ENCODE measurements at places on chromosomes 13 and 19.

DNA sequence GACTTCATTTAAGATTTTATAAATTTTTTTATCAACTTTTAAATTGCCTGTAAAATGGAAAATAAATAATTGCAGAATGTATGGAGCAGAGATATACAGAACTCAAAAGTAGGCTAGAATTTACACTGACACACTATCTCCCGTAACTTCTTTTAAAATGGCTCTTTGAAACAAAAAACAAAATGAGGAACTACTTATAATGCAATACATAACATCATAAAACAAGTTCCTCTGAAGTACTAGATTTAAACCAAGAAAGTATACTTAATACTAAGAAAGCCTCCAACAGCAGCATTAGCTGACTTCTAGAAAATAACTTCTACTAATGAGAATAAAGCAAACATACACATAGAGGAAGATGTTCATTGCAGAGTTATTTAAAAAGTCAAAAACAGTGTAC lies 17.0 kb downstream of the RBM26 start:
- DNase-seq: no peak

- no peak for DNase-seq
Measured at GRCh38 chr19:2680808-2681207, 21.7 kb downstream of the GNG7 start.

DNA sequence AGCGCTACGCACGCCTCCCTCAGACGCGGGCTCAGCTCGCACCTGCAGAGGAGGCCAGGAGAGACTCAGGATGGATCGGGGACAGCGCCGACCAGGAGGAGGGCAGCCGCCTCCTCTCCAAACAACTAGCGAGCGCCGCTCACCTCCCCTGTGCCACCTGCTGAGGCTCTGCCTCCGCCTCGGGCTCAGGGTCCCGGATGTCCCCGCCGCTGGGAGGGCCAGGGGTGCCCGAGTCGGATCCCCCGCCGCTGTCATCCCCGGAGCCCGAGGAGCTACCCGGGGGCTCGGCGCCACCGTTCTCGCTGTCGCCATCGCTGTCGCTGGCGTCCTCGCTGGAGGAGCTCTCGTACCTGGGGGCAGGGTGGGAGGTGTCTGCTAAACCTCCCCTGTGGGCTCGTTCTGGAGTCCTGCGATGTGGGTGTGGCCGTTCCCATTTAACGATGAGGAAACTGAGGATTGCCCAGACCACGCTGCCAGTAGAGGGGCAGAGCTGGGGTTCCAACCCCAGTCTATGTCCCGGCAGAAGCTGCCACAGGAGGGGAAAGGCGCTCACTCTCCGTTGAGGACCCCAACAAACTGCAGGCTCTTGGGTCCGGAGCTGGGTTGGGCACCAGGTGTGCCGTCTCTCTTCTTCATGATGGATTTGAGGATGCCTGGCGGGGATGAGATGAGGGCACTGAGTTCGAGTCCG lies 9.2 kb downstream of the KANK3 start:
- no peak for DNase-seq

DNA sequence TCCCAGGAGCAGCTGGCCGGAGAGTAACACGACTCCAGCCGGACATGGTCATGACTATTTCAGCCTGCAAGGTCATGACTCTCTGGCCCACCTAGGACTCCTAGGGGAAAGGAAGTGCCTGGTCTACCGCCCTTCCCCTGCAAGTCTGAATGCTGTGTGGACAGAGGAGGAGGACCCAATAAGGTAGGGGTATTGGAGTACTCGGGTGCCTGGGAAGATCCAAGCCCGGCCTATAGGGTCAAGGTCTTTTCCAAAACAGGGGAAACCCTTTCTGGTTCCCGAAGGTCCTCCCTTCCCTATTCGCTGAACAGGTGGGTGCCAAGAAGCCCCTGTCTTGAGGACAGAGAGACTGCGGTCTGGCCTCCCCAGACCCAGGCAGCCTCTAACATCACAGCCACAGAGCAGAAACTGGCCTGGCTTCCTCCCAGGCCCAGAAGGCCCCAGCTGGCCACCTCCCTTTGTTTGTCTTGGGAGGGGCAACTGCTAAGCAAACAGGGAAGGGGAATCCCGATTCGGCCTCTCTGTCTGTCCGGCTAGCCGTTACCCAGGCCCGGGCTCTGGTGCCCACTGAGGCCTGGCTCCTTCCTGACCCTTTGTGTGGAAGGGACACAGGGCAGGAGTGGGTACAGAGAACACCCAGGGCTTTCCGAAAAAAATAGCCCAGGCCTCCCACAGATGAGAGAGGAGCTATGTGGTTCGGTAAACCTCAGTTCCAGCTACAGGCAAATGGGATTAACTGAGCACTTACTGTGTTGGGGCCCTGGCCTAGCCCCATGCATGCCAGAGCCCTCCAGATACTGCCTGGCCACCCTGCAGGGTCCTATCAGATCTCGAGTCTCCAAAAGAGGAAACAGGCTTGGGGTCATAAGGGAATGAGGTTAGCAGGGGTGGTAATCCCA lies 5.2 kb upstream of the GRAMD1A start:
- DNase-seq: no peak

DNA sequence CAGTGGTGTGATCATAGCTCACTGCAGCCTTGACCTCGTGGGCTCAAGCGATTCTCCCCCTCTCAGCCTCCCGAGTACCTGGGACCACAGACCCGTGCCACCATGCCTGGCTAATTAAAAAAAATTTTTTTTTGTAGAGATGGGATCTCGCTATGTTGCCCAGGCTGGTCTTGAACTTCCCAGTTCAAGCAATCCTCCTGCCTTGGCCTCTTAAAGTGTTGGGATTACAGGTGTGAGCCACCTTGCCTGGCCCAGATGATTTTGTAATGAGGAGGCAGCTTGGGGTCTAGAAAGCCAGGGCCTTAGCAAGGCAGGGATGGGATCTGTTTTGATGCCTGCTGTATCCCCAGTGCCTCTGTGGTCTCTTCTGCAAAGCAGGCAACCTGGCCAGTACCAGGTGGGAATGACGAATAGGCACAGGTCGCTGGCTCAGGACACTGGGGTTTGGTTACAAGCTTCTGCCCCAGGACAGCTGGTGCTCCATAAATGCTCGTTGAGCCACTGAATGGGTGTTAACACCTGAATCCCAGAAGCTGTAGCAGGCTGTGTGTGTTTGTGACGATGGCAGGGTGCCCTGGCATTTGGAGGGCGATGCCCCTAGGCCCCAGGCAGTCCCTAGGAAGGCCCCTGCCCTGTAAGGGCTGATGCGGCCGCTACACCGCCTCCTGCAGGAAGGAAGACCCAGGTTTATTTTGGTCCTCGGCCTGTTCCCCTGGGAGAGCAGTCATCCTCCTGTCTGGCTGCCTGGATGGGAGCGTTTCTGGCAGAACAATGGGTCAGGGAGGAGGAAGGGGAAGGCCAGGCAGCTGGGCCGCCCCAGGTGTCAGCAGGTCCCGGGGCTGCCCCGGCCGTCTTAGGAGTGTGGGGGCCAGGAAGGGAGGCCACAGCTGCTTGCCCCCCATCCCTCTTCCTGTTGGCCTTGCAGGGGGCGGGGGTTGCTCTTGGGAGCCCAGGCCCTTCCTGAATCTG lies 8.6 kb downstream of the TNFAIP8L1 start:
- no peak for DNase-seq

DNA sequence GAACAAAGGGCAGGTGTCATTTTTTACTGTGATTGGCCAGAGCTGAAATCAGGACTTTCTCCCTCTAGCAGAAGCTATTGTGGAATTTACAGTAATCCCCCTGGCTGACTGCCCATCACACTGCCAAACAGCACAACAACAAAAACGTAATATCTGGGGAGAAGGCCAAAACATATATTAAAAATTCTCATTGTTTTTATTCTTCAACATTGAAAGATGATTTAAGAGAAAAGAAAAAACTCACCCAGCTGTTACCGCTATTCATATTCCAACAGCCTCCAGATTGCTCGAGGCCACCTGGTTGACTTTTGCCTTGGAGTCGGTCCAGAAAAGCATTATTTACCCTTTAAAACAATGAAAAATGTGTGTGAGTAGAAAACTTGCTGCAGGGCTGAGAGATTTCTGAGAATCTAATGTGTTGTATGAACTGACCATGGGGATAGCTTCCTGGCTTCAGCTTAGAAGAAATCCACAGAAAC lies 97.2 kb downstream of the EPSTI1 start:
- no peak for DNase-seq

DNA sequence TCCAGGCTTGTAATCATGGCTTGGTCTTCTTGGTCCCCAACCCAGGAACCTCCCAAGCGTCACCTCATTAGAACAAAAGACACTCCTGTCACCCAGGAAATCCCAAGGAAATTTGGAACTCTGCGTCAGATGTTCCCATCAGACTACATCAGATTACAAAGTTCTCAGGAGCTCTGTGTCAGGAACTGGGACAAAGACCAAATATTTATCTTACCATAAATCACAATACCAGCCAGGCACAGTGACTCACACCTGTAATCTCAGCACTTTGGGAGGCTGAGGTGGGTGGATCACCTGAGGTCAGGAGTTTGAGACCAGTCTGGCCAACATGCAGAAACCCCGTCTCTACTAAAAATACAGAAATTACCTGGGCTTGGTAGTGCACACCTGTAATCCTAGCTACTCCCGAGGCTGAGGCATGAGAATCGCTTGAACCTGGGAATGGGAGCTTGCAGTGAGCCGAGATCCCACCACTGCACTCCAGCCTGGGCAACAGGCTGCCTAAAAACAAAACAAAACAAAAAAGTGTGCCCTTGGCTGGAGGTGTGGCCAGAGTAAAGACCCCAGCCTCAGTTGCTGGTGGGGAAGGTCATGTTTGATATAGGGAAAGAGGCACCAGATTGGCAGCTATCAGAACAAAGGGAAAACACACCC lies 16.7 kb upstream of the CCDC124 start:
- DNase-seq: no peak

- DNase-seq: no peak
Measured at GRCh38 chr13:89474432-89474831, 1803.3 kb downstream of the SLITRK5 start.

GRCh38 chr13:80473695-80474094 lies 132.8 kb upstream of the SPRY2 start:
- no peak for DNase-seq

DNA sequence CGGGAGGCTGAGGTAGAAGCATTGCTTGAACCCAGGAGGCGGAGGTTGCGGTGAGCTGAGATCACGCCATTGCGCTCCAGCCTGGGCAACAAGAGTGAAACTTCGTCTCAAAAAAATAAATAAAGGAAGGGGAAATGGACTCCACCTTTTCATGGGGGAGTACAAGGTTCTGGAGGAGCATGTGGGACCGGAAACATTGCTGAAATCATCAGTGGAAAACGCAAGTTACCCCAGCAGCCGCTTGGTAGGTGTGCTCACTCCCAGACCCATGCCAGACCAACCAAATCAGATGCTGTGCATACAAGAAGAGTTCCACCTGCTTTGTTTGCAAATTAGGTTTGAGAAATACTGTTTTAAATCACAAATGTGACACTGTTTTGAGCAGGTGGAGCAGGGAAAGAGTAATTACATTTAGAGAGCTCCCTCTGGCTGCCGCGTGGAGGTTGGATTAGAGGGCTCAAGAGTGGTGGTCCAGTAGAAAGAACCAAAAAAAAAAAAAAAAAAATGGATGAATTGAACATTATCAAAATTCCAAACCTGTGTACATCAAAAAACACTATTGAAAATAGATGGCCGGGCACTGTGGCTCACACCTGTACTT lies 4.9 kb downstream of the ERICH4 start:
- DNase-seq: no peak

DNA sequence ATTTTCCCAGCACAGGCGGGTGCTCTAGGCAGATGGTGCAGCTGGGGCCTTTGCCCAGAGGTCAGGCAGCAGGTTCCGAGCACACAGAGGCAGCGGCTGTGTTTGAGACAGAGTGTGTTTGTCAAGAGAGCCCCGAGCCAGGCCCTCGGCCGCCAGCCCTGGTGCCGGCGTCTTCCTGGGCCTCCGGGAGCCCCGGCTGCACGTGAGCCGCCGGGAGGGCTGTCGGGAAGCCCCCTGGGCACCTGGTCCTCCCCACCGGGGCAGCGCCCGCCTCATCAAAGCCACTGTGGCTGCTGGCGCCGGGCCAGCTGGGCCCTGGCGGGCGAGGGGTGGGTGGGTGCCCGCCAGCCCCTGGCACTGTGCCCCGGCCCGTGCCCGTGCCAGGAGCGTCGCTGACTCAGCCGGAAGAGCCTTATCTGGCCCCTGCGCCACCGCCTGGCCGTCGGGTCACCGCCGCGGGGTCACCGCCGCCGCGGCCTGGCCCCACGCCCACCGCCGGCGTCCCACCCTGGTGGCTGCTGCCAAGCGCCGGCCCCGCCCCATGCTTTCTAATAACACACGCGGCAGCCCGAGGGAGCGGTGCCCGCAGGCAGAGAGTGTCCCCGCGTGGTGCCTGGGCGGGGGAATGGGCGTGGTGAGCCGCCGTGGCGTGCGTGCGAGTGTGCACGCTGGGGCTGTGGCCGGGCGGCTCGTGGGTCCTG lies 14.9 kb downstream of the ARID3A start:
- peak; percentile 76 for DNase-seq

- DNase-seq: no peak
Measured at GRCh38 chr13:78836238-78836784, 177.4 kb upstream of the OBI1 start.

- DNase-seq: no peak
Measured at GRCh38 chr13:19117913-19118739, 63.5 kb downstream of the TUBA3C start.

- no peak for DNase-seq
Measured at GRCh38 chr13:103335241-103335640, 269.0 kb upstream of the SLC10A2 start.

GRCh38 chr19:1261798-1262622 lies 7.1 kb upstream of the CIRBP start:
- no peak for DNase-seq

- DNase-seq: no peak
Measured at GRCh38 chr13:59946944-59947343, 216.8 kb downstream of the DIAPH3 start.

GRCh38 chr19:51108805-51109146 lies 567 bp upstream of the CTU1 start:
- DNase-seq: no peak

GRCh38 chr13:108225440-108225839 lies 7.2 kb downstream of the ABHD13 start:
- peak; percentile 26 for DNase-seq

DNA sequence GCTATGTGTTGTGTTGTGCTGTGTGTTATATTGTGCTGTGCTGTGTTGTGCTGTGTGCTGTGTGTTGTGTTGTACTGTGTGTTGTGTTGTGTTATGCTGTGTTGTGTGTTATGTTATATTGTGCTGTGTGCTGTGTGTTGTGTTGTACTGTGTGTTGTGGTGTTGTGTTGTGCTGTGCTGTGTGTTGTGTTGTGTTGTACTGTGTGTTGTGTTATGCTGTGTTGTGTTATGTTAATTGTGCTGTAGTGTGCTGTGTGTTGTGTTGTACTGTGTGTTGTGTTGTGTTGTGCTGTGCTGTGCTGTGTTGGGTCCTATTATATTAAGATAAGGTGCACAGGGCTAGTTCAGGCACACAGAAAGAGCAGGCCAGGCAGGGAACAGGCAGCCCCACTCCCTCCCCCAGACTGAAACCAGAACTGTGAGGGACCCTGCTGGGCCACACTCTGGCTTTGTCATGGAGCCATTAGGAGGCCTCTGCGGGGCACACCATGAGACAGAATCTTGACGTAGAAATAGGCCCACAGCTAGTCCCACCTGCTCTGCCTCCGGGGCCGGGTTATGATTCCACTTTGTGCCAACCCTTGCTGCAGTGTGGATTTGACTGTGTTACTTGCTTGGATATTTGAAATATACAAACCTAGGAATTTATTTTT lies 12.1 kb downstream of the SOX1 start:
- DNase-seq: no peak
